GM12892 (cell line): ENCODE measurements at places on chromosomes 12 and 14.

- DNase-seq: no peak
Observed at GRCh38 chr12:47610686-47611252, 95.1 kb downstream of the RPAP3 start.

DNA sequence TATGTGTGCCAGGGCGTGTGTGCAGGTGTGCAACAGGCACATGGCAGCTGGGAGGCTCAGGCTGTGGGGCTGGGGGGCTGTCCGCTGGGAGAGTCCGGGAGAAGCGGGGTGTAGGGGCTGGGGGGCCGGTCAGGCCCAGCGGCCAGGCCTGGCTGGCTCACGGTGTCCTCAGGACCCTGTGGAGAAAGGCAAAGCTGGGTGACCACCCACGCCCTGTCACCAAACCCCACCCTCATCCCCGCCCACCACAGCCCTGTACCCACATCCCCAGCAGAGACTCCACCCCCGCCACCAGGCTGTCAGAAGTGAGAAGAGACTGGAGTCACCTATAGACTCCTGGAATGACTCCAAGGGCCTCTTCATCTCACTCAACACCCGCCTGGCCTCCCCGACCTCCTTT lies 85.3 kb downstream of the SCARB1 start:
- DNase-seq: no peak

DNA sequence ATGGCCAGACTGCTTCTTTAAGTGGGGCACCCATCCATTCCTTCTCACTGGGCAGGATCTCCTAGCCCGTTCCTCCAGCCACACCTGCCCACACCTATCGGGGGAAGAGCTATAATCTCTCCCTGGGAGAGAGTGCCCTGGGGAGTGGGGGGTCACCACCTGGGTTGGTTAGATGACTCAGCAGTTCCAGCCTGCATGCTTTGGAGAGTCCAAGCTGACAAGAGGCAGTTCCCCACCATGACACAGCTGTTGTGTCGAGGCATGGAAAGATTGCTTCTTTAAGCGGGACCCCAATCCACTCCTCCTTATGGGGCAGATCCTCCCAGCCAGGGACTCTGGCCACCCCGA lies 52.6 kb upstream of the PPFIA2 start:
- DNase-seq: no peak

DNA sequence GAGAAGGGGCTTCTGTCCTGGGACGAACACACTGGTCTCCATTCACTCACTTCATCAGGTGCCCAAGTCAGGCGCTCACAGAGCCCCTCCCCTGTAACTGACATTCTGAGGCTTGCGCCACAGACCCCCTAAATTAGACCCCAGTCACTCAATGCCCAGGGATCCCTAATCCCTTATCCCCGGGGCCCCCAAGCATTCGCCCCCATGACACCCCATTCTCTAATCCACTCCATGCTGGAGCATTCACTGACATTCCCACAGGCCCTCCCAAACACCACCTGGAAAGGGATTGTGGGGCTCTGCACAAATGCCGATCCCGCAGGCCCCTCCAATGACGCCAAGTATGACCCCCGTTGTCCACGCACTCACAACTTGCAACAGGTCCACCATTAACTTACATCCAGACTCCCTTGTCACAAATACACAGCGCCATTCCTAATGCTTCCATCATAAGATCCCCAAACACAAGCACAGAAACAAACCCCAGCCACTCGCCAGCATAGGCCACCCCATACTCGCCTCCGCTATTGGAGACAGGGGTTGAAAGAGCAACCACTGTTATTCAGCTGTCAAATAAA lies 1.5 kb downstream of the ZNF605 start:
- DNase-seq: no peak

DNA sequence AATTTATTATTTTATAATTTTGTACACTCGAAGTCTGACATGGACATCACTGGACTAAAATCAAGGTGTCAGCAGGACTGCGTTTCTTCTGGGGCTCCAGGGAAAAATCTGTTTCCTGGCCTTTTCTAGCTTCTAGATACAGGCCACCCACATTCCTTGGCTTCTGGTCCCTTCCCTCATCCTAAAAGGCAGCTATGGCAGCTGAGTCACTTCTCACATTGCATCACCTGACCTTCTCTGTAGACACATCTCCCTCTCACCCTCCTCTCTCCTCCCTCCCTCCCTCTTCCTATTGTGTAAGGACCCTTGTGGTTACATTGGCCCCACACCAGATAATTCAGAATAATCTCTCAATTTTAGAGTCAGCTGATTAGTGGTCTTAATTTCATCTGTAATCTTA lies 92.4 kb downstream of the RPS6KA5 start:
- DNase-seq: no peak

DNA sequence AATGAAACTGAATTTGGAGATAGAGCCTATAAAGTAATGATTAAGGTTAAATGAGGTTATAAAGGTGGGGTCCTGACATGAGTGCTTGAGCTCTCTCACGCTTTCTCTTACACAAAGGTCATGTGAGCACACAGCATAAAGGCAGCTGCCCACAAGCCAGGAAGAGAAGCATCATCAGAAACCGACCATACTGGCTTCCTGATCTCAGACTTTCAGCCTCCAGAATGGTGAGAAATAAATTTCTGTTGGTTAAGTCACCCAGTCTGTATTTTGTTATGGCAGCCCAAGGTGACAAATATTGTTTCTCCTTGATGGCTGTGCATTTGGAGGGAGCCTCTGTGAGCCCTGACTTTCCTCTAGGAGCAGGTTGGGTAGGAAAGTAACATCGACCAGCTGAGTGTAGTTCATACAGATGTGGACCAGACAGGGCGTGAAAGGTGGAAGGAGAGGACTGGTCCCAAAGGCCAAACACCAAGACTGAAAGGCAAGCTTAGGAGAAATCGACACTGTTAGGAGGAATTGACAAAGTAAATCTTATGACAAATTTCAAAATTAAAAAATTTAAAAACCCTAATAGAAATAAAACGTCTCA lies 97.6 kb upstream of the SLC38A2 start:
- DNase-seq: no peak

- no peak for DNase-seq
Observed at GRCh38 chr12:42277396-42278127, 39.5 kb upstream of the YAF2 start.

DNA sequence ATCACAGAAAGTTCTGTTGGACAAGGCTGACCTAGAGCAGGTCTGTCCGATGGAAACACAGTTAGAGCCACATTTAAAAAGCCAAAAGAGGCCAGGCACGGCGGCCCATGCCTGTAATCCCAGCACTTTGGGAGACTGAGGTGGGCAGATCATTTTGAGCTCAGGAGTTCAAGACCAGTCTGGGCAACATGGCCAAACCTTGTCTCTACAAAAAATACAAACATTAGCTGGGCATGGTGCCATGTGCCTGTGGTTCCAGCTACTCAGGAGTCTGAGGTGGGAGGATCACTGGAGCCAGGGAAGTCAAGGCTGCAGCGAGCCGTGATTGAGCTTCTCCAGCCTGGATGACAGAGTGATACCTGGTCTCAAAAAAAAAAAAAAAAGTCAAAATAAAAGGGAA lies 14.9 kb downstream of the UBE3B start:
- DNase-seq: no peak

- no peak for DNase-seq
Observed at GRCh38 chr12:131202592-131203378, 249.1 kb downstream of the ADGRD1 start.

GRCh38 chr14:33070475-33070874 lies 131.8 kb downstream of the NPAS3 start:
- DNase-seq: no peak

GRCh38 chr14:98415766-98416165 lies 856.2 kb downstream of the BCL11B start:
- no peak for DNase-seq

DNA sequence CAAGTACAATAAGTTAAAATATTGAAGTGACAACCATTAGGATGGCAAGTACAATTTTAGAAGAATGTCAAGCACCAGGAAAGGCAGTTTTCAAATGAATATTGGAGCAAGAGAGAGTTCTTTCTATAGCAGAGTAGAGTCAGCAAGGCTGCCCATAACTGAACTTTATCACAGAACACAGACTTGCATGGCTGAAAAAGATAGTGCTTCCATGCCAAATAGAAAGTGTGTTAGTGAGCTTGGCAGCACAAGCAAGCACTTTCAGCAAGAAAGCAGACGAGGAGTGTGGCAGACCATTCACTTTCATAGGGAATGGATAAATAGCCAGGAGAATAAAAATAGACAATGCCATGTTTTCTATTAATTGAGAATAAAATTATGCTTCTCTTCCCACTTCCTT lies 647.0 kb upstream of the MGAT4C start:
- no peak for DNase-seq
